ENCODE measurements at places on chromosomes 7 and 10.
A peak's percentile ranks its signal among the peaks of the same experiment; 100 is the strongest.

GRCh38 chr10:26486990-26487850, 49.1 kb downstream of the APBB1IP start:
- DNase-seq: no peak

GRCh38 chr7:2851497-2851896, 7.4 kb upstream of the GNA12 start:
- no peak for DNase-seq

DNA sequence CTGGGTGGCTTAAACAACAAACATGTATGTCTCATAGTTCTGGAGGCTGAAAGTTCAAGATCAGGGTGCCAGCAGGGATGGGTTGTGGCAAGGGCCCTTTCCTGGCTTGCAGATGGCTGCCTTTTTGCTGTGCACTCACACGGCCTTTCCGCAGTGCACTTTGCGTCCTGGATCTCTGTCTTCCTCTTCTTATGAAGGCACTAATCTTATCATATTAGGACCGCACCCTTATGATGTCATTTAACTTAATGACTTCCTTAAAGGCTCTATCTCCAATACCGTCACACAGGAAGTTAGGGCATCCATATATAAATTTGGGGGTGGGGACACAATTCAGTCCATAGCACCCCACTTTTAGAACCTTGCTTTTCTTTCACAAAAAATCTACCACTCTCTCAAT, 255.2 kb downstream of the SNX13 start:
- no peak for DNase-seq

DNA sequence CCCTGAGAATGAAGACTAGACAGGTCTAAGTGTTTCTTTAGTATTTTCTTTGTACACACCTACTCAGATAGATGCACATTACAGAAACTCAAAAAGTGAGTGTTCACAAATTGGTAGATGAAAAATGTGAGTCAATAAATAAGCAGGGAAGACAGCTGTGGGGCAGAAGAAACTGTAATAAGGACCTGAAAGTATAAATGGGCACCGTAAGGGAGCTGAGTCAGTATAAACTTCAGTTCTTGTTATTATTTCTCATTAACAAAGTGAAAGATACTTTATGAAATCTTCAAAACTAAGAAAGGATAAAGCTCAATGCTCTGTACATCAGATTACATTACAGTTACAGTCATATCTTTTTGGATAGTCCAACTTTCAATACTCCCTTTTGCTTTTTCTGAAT, 2.5 kb downstream of the MTPN start:
- no peak for DNase-seq

GRCh38 chr10:8874972-8875371, 820.5 kb downstream of the GATA3 start:
- DNase-seq: no peak

- peak; percentile 86 for DNase-seq
Observed at GRCh38 chr7:113118074-113118959, at the start of gene SMIM30. SMIM30 (minus strand) TSS chr7:113118554; CDS start chr7:113117578, 976 bp downstream.

GRCh38 chr10:93288679-93289634, 193.2 kb downstream of the MYOF start:
- DNase-seq: peak; percentile 92

DNA sequence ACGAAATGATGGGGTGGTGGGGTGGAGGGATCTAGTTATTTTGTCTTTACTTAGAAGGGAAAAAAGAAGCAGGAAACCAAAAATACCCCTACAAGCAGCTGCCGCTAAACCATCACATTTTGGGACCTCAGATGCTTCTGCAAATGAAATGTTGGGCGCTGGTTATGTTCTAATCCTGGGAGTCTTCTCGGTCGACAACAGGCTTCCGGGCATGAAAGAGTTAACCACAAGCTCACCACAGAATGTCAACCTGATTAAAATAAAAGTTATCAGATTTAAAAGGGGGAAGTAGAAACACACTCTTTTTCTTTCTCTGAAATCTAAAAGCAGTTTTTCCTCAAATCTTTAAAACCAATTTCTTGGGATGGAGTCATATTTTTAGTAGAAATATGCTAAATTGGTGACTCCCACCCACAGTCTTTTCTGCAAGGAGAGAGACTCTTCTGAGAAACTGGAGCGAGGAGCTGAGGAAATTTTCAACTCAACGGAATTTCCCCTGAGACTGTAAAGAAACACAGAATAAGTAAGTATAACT, 16.8 kb downstream of the IL2RA start:
- DNase-seq: no peak

- no peak for DNase-seq
Observed at GRCh38 chr10:66717231-66717981, 208.4 kb upstream of the LRRTM3 start.

DNA sequence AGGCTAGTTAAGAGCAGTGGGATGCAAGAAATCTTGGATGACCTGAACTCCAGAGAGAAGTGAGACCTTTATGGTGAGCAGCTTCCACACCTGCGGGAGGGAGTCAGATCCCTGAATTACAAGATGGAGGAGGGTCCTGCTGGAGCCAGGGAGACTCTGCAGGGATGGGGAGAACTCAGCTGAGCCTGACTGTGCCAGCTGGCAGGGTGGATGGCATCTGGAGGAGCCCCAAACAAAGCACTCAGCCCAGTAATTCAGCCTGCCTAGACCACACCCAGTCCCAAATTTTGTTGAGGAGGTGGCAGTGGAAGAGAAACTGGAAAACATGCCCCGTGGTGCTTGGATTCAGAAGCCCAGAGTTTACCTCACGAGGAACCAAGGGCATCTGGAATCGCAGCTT, 208.2 kb downstream of the WDR11 start:
- no peak for DNase-seq

DNA sequence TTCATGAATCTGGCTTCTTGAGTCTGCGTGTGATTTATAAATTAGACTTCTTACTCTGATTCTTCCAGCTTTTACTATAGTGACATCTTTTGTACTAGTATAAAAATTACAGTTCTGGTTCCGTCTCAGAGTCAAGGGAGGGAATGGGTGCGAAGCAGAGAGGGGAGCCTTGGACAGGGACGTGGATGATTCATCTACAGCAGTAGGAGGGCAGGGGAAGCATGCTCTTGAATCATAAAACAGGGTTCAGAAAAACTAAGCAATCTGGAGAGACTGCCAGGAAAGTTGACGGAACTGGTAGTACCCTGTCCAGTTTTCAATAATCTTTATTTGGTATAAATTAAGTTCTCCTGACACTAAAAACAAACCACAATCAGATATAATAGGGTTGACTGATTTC, 58.1 kb downstream of the ITGA8 start:
- no peak for DNase-seq

- no peak for DNase-seq
Observed at GRCh38 chr7:94412762-94413322, 18.1 kb downstream of the COL1A2 start.

DNA sequence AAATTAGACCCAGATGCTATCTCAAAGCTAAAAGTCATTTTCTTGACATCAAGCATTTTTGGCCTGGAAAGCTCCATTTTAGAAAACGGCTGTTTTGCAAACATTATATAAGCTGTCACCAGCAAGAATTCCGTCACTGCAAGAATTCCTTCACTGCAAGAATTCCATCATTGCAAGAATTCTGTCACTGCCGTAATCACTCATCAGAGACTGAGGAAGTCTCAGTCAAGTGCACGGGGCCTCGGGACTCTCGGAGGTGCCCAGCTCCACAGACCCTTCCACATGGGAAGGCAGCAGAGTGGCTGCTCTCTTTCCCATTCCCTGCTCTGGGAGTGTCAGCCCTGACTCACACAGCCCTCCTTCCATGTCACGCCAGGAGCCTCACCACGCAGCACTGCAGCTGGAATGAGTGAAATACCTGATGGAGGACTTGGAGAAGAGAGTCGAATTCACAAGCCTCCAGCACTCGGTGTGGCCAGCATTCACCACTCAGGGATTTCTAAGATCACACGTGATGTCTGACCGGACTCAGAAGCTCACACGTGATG, 168.3 kb downstream of the PTPRN2 start:
- DNase-seq: no peak

DNA sequence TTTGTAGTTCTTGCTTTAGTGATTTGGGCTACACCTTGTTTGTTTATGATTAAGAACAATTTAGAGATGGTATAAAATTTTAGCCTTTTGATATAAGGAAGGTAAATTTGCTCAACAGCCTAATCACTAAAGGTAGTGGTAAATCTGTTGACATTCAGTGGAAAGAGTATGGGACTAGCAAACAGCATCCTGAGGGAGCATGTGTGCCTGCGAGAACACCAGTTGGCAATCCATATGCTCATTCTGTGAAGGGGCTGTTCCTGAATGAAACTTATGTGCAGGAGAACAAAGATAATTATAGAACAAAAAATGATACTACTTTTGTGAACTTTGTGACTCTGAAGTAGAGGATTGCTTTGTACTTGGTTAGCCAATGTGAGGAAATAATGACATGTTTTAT, 44.0 kb downstream of the CAPZA2 start:
- no peak for DNase-seq

DNA sequence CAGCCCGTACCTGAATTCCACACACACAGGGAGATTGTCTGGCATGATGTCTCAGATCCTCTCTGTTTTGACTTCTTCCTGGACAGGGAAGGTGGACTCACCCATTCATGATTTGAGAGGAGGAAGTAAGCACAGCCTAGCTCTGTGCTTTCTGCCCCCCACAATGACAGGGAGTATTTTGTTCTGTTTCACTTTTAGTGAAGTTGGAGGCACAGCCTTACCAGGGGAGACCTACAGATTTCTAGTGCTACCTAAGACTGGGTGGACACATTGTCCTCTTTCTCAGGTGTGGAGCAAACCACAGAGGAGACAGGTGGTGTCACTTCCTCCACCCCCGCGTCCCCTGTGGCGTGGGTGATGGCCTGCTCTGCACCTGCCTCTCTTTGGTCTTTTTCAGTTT, 408.6 kb upstream of the PFKP start:
- no peak for DNase-seq

GRCh38 chr10:125134916-125135770, 25.2 kb downstream of the CTBP2 start:
- no peak for DNase-seq

DNA sequence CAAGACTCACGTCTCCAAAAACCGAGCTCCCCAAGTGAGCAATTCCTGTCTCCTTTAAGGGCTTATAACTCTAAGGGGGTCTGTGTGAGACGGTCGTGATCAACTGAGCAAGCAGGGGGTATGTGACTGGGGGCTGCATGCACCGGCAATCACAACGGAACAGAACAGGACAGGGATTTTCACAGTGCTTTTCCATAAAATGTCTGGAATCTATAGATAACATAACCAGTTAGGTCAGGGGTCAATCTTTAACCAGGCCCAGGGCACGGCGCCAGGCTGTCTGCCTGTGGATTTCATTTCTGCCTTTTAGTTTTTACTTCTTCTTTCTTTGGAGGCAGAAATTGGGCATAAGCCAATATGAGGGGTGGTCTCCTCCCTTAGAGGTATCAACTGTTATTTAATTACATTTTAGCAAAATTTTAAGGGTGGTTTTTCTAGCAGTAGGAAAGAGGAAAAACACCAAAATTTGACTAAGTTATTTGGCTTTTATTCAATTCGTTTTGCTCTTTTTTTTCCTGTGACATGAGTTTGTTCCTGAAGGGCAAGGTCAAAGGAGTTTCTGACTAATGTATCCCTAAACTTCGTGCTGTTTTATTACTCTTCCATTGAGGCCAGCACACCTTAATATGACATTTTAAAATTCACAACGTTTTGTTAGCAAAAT, 121.4 kb upstream of the SEC61G start:
- DNase-seq: no peak

DNA sequence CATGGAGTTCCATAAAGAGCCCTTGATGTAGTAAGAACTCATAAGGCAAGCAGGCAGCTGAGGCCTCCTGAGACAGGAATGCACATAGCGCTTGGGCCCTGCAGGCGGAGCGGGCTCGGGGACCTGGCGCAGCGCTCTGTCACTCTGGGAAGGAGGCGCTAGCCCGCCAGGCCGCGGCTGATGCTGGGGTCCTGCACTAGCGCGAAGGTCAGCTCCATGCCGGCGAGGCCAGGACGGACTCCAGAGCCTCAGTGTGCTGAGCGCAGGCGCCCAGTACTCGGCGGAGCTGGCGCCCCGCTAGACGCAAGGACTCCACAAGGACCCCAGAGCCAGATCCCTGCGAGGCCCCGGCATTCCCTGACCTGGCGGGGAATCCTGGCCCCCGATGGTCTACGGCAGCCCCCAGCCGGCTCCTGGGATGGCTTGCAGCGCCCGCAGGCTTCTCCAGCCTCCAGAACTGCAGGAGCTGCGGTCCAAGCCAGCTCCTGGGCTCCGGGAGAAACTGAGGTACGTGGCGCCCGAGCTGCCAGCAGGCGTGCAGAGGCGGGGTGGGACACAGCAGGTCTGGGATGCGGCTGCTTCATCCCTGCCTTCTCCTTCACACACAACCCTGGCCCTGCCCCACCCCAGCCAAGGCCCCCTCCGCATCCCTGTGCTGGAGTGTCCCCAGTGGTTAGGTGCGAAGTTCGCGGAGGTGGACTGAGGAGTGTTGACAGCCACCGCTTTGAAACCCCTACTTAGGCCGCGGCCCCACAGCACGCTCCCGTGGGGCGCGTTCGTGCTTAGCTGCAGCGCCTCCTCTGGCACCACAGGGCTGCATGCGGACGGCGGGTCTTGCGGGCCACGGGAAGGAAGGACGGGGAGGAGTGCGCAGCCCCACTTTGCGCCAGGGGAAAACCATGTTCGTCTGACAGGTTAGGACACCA, 761.5 kb upstream of the POM121L12 start:
- DNase-seq: peak; percentile 87

GRCh38 chr10:72328045-72328828, 26.5 kb downstream of the DNAJB12 start:
- peak; percentile 78 for DNase-seq

GRCh38 chr10:84541289-84541637, 212.9 kb downstream of the CCSER2 start:
- peak; percentile 84 for DNase-seq

GRCh38 chr7:113819474-113819873, 99.3 kb downstream of the PPP1R3A start:
- DNase-seq: no peak

- DNase-seq: no peak
Observed at GRCh38 chr10:31678575-31679516, 249.8 kb downstream of the ARHGAP12 start.

DNA sequence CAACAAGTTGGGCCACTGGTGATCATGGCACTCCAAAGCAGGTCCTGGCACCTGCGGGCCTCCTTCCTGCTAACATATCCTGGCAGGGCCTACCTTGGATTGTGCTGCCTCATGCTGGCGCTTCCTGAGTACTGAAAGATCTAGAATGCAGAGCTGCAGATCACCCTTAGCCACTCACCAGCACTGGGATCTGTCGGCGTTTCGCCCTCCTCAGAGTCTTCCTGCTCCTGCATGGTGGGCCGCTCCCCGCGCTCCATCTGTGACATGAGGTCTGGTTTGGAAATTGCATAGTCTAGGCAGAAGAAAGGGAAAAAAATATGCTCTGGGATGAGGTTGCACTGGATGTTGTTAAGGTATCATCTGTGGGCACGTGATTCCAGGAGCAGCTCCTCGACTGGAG, 10.0 kb downstream of the ZNF777 start:
- DNase-seq: no peak

- no peak for DNase-seq
Observed at GRCh38 chr7:151936207-151936606, 20.0 kb upstream of the GALNTL5 start.

All from H9 (cell line).